CMK (cell line): ENCODE measurements at places on chromosomes 6 and 20.
A peak's percentile ranks its signal among the peaks of the same experiment; 100 is the strongest.

GRCh38 chr6:89528866-89529265, 95.9 kb downstream of the ANKRD6 start:
- no peak for DNase-seq

DNA sequence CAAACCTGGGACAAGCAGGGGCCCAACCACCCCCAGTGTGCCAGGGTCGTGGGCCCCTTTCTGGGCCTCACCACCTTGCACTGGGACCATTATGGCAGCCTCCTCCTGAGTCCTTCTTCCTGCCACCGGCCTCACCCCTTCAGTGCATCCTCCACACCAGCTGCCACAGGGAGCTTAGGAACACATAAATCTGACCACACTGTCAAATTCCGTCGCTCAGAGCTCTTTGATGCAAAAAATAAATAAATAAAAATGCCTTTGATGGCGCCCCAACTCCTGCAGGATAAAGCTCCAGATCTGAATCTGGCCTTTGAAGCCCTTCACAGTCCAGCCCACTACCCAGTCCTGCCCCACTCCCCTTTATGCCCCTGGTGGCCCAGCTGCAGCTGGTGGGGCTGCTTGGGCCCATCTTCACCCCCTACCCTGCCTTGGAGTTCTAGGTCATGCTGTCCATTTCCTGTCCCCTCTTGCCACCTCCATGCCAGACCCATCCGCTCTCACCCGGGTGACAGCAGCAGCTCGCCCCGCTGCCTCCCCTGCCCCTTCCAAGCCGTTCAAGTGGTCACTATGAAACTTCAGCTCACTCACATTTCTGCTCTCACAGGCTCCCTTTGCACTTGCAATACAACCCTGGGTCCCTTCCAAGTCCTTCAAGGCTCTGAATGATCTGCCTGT, 16.0 kb downstream of the MYH7B start:
- no peak for DNase-seq

DNA sequence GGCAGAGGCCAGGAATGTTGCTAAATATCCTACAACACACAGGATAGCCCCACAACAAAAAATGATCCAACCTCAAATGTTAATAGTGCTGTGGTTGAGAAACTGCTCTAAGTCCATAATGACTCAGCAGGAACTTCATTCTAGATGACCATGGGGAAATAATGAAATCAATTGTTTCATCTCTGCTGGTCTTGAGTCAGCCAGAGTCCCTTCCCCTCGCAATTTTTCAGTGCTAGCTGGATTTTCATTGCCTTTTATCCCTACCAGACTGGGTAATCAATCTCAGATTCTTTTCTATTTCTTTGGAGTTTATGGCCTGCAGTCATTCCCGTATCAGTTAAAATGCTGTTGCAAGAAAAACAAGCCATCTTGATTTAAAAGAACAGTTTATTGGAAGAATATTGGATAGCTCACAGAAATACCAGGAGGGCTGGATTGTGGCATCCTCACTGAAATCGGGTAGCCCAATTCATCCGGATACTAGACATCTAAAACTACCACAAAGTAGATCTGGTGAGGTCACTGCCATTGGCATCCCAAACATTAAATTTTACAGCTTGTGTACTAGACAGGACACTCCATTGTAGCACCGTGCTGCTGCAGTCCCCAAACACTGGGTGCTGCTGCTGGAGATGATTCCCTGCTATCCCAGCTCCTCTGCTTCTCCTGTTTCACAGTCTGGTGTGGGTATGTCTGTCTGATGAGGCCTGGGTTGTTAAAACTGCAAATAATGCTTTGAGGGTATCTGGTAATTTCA, 30.3 kb upstream of the POPDC3 start:
- DNase-seq = no peak

GRCh38 chr6:130132286-130132701, 90.5 kb downstream of the SAMD3 start:
- no peak for DNase-seq

GRCh38 chr6:16007146-16007545, 121.7 kb upstream of the MYLIP start:
- DNase-seq = no peak

GRCh38 chr6:150276937-150277742, 91.7 kb upstream of the IYD start:
- no peak for DNase-seq

DNA sequence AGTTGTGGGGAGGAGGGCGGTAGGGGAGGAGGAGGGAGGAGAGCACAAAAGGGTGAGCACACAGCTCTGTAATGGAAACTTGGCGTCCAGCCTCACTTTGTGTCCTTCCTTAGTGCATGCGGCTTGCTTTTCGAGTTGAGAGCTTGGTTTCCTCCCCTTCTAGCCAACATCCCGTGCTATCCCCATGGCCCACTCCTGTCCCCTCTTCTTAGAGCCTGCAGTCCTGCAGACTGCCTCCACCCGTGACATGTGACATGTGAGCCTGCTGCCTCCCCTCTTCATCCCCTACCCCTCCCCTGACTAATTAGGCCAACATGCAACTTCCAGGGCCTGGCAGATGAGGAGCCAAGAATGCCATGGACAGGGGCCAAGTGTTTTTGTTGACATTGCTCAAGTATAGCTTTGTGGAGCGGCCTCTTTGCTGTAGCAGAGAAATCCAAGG, 63.2 kb downstream of the SLC24A3 start:
- DNase-seq = no peak

DNA sequence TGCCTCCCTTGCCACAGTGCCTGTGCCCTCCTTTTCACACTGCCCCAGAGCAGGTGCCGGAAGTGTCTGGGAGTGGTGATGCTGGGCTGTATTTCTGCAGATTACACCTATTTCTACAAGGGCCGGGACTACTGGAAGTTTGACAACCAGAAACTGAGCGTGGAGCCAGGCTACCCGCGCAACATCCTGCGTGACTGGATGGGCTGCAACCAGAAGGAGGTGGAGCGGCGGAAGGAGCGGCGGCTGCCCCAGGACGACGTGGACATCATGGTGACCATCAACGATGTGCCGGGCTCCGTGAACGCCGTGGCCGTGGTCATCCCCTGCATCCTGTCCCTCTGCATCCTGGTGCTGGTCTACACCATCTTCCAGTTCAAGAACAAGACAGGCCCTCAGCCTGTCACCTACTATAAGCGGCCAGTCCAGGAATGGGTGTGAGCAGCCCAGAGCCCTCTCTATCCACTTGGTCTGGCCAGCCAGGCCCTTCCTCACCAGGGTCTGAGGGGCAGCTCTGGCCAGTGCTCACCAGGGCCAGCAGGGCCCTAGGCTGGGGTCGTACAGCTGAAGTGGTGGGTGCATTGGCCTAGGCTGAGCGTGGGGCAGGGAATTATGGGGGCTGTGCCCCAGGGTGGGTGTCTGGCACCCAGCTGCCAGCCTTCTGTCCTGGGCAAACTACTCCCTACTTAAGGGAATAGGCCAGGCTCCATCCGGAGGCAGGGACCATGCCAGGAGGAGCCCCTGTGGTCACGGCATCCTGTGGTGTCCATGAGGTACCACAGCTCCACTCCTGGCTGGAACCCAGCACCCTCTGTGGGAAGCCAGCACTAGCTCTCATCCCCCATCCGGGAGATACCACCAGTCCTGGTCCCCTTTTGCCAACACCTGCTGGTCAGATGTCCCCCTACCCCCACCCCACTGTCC, 3.5 kb downstream of the MMP24OS start:
- DNase-seq = no peak

GRCh38 chr20:3146732-3147341, 12.8 kb downstream of the FASTKD5 start:
- no peak for DNase-seq

DNA sequence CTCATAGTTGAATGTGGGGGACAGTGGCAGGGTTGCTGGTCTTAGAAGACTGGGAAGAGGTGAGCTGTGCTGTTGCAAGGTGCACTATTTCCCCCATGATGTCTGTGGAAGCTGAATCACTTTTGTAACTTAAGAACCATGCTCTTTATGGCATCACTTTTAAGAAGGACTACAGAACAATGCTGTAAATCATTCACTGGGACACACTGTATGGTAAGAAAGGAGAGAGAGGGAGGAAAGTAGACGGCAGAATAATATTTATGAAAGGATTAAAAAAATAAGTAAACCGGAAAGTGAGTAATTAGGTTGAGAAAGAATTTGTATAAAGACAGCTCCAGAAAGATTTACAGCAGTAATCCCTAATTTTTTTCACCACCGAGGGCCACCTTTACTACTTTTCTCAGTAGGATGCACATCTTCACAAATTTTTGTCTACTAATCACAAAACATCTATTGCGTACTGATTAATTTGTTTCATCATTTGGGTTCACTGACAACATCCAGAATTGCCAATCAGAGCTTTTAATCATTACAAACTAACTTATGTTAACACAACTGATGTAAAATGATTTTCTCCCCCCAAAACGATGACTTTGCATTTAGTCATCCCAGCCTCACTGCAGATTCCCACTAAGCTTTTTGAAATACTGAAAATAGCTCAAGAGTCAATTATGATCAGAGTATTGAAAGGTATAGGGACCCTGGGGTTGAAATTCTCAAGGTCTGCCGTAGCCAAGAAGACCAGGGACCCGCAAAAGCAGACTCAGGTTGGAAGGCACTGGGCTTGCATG, 560.7 kb upstream of the NOX3 start:
- no peak for DNase-seq

DNA sequence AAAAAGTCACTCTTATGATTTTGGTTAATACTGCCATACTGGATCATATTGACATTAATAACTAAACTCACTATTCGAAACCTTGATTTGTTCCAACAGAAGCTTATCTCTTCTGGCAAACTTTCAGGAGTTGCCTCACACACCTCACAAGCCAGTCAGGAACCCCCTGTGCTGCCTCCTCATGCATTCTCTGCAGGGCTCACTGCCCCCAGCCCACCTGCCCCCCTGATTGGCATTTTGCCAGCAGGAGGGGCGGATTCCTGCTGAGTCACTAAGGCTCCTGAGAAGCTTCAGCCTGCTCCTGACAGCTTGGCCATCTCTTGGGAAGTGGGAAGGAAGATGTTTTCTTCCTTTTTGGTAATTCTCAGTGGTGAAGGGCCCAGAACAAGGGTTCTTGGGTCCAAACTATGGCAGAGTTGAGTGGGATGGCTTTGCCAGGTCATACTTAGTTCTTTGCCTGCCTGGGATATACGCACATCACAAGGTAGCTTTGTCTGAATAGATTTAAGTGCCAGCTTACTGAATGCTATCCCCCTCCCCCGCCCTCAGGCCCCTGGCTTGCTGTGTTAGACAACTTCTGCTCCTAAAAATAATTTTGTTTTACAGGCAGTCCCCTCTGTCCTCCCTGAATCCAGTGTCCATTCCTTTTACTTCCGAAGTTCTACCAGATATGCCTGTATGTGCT, 31.4 kb downstream of the SLC35F1 start:
- DNase-seq = no peak

- DNase-seq = no peak
These were observed 55.1 kb upstream of the FBXL4 start for GRCh38 chr6:99002831-99003230.

- no peak for DNase-seq
These were observed 73.3 kb downstream of the SYCP2L start for GRCh38 chr6:10960171-10960570.

- DNase-seq = no peak
These were observed 83.4 kb upstream of the NNAT start for GRCh38 chr20:37437676-37438075.

- DNase-seq = no peak
These were observed 497.9 kb upstream of the JARID2 start for GRCh38 chr6:14747881-14748520.

DNA sequence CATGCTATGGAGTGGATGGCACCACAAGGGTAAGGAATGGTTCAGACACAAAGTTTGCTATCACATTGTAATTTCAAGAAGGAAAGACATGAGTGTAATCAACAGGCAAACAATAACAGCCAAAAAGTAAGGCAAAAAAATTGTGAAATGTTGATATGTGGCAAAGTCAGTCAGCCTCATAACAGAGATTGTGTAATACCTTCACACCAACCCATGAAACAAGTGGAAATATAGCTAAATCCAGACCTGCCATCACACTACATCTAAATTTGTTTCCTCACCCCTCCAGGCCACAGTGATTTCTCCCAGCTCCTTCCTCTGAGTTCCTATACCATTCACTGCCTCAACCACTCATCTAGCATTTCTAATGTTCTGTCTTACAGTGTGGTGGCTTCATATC, 37.3 kb downstream of the SIM1 start:
- DNase-seq = no peak

DNA sequence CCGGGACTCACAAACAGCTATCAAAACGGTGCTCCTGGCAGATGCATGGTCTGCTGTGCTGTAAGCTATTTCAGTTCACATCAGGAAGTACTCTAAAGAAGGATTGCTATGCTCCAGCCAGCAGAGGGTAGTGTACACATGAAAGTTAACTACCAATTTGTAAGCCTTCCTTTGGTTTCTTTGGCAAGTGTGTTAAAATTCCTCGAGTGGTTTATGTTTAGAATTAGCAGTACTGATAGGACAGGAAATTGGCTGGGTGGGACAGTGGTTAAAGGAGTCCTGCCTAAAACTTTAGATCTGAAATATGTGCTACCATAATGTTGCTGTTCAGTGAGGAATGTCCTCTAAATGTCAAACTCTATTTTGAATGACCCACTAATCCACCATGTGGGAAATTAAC, 47.4 kb downstream of the TRMT11 start:
- DNase-seq = peak; percentile 15
